RPMI8226 (cell line): ENCODE measurements at places on chromosomes 4 and X.

DNA sequence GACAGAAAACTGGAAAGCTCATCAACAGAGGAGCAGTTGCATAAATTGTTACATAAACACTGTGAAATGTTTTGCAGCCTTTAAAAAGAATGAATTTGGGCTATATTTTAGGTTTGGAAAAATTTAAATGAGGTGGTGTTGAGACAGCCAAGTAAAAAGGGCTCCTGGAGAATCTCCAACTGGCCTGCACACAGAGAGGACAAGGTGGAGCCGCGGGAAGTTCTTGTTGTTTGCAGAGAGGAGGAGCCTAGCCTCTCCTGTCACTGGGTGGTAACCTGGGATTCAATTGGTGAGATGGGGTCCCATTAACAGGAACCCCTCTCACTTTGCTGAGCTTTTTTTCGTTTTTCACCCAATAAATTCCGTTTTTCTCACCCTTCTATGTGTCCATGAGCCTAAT lies 13.4 kb downstream of the GIMD1 start:
- DNase-seq: no peak

GRCh38 chr4:174365018-174365587 lies 81.4 kb downstream of the CEP44 start:
- peak; percentile 21 for DNase-seq

GRCh38 chr4:151952711-151953254 lies 192.0 kb upstream of the GATB start:
- no peak for DNase-seq

DNA sequence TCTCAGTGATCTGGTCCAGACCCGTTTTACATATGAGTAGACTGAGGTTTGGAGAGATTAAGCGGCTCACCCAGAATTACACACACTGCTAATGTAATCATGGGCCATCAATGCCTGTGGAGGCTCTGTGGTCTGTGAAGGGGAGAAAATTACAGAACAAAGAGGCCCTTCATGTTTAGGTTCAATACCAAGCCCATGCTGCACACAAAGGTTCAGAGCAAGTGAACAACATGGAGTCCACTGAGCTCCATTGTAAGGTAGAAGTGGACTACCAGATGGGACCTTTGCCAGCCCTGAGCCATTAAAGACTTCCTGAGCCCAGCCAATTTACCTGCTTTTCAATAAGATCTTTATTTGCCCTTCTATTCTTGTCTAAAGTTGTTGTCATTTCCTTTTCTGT lies 109.8 kb downstream of the LUZP4 start:
- DNase-seq: no peak

GRCh38 chr4:26308568-26308967 lies 12.2 kb upstream of the RBPJ start:
- DNase-seq: no peak

DNA sequence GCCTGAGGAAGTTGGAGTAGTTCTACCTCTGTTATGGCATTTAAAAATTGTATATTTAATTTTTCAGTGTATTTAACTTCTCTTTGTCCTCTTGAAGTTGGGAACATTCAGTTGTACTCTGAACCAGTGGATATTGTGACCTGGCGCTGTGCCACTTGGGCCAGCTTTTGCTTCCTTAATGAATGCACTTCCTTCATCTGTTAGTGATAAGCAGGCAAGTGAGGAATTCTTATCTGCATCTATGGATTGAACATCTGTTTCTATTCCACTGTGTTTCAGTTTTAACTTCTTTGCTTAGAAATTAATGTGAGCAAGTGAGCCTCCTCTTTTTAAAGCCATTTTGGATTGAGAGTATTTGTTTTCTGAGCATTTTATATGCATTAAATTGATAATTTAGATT lies 128.3 kb downstream of the UCHL1 start:
- DNase-seq: no peak

- DNase-seq: no peak
Observed at GRCh38 chr4:13244444-13244843, 239.7 kb downstream of the RAB28 start.

- DNase-seq: no peak
Observed at GRCh38 chr4:3525532-3526430, 6.4 kb downstream of the LRPAP1 start.

- DNase-seq: no peak
Observed at GRCh38 chr4:141739636-141740035, 103.3 kb downstream of the IL15 start.

DNA sequence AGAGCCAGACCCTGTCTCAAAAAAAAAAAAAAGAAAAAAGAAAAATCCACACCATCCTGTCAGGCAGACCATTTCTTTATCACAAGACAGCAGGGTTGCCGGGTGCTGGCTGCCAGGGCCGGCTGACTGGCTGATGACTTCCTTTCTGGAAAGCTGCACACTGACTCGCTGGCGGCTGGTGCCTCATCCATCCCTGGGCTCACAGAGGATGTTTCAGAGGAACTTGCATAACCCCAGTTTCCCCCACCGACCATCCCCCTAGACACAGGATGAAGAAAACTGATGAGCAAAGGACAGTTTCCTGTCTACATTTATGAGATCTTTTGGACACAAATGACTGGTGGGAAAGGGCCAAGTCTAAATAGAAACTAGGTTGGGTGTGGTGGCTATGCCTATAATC lies 14.1 kb downstream of the HPSE start:
- DNase-seq: no peak

DNA sequence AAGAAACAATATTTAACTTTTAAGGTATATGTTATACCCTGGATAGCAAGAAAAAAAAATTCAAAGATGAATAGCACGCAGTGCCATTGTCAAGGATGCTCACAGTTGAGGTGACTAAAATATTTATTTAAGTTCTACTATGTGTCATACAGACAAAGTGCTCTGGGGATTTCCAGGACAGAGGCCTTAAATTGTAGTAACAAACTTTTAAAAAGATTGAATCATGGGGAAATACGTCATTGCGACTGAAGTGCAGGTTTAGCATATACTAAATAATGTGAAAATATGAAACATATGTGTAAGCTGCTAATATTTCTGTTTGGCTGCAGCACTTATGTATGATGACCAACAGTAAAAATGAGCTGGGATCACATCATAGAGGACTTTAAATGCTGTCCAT lies 748.0 kb upstream of the PCDH7 start:
- DNase-seq: no peak

DNA sequence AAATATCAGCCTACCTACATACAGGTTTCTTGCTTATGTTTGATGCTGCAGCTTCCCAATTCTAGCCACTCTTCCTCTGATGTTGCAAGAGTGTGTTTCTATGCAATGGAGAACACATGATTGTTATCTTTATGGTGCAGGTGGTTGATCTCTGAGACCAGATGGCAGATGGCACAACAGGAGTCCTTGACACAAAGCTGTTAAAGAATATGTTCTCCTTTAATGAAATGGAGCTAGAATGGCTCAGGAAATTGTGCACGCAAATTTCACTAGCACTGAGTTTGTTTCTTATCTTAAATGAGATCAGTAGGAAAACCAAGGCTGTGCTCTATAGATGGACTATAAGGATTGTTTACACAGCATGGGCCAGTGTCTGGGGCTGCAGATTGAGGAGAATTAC lies 29.9 kb upstream of the TTC29 start:
- no peak for DNase-seq

- DNase-seq: no peak
Observed at GRCh38 chr4:79759793-79760192, 313.2 kb downstream of the ANTXR2 start.

- DNase-seq: peak; percentile 68
Observed at GRCh38 chr4:76087007-76087769, 12.7 kb downstream of the ART3 start.

DNA sequence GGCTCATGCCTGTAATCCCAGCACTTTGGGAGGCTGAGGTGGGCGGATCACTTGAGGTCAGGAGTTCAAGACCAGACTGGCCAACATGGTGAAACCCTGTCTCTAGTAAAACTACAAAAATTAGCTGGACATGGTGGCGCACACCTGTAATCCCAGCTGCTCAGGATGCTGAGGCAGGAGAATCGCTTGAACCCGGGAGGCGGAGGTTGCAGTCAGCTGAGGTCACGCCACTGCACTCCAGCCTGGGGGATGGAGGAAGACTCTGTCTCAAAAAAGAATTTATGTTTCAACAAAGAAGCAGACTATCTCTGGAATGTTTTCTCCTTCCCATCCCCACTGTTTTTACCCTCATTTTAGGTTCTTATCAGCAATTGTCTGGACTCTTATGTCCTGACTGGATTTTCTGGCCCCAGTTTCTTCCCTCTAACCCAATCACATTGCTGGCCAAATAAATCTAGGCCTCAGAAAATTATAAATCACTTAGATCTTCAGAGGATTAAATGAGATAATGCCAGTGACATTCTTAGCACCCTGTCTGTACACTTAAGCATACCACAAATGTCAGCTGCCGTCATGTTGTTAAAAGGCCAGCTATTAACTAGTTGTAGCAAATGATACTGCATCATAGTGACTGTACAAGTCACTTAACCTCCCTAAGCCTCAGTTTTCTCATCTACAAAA lies 44.9 kb upstream of the PRSS48 start:
- DNase-seq: no peak

DNA sequence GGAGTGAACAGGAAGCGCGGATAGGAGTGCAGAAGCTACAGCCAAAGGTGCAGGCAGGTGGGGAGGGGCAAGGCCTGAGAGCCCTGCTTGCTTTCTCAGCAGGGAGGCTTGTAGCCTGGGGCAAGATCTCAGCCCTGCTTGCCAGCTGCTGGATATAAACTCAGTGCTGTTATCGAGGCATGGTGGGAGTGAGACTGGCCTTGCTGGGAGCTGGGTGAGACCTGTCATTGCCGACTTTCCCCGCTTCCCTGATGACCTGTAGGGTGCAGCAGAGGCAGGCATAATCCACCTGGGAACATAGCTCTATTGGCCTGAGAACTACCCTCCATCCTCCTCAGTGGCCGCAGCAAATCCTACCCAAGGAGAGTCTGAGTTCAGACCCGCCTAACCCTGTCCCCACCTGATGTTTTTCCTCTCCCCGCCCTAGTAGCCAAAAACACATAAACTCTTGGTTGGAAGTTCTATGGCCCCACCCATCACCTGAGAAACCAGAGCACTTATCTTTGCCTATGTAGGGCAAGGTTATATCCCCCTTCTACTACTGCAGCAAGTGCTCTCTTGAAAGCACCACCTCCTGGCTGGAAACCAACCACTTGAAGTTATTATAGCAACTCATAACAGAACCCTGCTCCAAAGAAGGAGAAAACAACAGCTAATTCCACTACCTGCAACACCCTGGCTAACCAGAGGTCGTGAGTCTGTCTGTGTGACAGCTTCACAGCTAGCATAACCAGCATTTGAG lies 80.7 kb downstream of the FHIP1A start:
- no peak for DNase-seq

DNA sequence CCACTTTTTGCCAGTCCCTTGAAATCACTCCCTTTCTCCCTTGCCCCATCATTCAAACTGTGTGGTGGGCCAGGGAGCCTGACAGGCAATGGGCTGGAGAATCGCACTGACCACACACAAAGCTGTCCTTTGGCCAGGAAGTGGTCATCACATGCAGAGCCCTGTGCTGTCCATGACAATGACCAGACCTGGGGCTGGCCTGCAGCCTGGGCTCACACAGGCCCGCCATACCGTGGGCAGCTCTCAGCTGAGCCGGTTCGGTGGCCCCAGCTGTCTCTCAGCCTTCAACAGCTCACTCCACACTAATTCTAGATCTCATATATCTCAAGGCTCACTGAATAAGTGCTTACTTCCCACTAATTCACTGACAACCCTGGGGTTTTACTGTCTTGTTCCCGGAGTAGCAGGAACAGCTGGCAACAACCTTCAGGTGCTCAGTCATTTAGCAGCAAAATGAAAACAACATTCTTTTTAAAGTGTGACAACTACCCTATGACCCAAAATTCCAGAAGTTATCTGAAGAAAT lies 48.0 kb downstream of the USP46 start:
- no peak for DNase-seq

- no peak for DNase-seq
Observed at GRCh38 chr4:1842993-1843448, 12.9 kb downstream of the LETM1 start.

DNA sequence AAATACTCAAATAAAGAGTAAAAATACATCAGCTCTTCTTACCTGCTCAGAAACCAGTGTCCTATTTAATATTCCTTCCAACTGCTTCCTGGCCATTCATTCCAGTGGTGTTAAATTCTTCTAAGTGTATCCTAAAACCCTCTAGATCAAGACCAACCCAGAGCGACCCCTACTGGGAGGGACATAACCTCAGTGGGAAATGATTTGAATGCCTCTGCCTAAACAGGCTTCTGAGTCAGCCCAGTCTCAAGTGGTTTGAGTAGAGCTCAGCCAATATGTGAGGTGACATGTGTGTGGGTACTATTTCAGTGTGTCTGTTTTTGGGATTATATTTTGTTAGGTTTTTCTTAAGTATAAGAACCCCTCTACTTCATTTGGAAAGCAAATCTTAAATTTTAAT lies 133.6 kb upstream of the ARHGEF9 start:
- no peak for DNase-seq

- DNase-seq: no peak
Observed at GRCh38 chr4:153204247-153204671, at the start of gene TRIM2. Gene TRIM2, plus strand, starts transcription at chr4:153204443. Its CDS starts 88 bp downstream, at chr4:153204531.

GRCh38 chrX:139844163-139844562 lies 88.7 kb downstream of the ATP11C start:
- DNase-seq: no peak

GRCh38 chrX:101229170-101229569 lies 9.6 kb downstream of the DRP2 start:
- no peak for DNase-seq

- DNase-seq: no peak
Observed at GRCh38 chr4:48012824-48013223, 3.7 kb downstream of the CNGA1 start.

DNA sequence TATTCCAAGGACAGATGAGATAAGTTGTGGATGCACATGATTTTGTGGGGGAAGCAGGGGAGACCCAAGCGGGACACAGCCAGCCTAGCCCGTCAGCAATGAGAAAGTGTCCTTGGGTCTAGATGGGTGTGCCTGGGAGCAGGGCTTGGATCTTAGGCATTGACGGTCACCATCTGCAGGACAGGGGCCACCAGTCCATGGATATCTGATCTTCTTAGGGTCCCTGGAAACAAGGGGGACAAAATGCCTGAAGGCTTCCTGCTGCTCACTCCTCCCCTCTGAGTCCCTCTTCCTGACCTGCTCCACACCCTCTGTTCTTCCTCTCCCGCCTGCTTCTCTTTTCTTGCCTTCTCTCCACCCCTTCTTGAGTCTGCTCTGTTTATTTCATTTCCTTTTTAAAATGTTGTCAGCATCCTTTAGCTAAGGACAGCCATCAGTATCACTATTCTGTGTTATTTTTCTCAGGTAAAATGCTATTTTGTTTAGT lies 298.4 kb downstream of the RAPGEF2 start:
- no peak for DNase-seq

- no peak for DNase-seq
Observed at GRCh38 chr4:14874990-14875389, 127.3 kb upstream of the CPEB2 start.

DNA sequence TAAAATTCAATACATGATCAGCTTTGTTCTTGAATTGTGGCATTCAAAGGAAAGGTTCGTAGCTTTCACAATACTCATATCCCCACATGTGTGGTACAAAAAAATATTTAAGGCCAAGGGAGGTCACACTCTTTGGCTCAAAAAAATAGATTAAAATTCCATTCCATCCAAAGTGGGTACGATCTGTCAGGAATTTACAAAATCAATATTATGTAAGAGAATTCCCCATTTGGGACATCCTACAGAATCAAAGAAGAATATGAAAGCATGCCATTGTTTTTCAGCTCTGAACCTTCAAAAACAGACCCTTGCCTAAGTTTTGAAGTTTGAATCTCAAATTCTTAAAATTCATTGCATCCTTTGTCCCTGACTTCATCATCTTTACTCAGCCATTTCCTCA lies 85.8 kb downstream of the MID1 start:
- DNase-seq: no peak
